Stimulated activated CD4-positive, alpha-beta T cell treated with anti-CD3 and anti-CD28 coated beads, Interleukin-2, amount 100 ng/mL, for 24 hours (primary cell): ENCODE measurements at places on chromosomes 12 and 14.

GRCh38 chr14:94119071-94119470 lies 8.5 kb downstream of the IFI27 start:
- DNase-seq = no peak

DNA sequence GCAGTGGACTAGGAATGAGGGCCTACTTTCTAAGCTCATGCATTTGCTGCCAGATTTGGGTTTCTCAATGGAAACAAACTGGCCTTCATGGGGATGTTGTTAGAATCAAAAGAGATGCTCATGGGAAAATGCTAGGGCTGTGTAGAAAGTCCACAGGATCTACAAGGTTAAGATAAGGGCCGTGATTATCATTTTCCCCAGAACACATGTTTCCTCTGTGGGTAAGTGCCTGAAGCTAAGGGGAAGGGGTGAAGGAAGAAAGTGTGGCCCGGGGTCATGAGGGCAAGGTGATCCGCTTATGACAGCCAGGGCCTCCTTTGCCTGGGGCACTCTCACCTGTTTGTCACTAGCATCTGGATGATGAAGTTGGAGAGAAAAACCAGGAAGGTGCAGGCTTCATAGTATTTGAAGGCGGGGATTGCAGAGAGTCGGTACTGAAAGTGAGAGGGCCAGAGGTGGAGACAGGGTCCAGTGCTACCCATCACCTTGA lies 9.8 kb downstream of the ADCY4 start:
- no peak for DNase-seq

- no peak for DNase-seq
Measured at GRCh38 chr14:38404616-38405015, 148.7 kb upstream of the CLEC14A start.

DNA sequence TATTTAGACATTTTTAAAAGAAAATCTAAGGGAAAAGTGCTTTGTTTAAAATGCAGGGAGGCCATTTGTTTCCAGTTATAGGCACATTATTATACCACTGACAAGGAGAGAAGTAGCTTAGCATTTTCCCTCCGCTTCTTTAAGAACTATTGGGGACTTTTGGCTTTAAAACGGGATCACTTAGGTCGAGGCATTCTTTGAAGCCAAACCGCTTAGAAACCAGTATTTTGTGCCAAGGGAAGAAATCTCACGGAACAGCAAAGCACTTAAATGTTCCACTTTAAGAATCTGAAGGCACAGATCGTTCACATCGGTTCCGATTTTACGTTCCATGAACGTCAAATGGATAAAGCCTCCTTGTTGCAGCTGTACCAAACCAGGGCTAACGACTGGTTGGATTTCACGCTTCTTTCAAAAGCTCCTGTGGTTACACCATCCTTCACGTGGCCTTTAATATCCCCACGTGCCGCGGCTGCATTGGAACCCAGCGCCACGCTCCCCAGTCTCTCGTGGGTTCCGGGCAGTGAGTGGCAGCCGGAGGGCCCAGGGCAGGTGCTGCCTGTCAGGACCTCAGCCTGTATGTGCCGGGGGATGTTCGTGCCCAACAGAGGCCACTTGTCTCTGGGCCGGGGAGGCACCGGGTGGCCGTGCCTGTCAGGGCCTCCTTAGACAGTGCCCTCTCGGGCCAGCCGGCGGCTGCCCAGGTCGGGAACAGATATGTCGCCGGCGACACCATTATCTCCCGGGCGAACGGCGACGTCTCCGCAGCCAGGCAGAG lies 195.4 kb downstream of the KIF26A start:
- DNase-seq = no peak

- no peak for DNase-seq
Measured at GRCh38 chr12:105581420-105581819, 250.9 kb downstream of the C12orf75 start.

GRCh38 chr12:2794736-2795289 lies at the start of gene FKBP4:
Gene FKBP4, plus strand, starts transcription at chr12:2794970. Its CDS starts 170 bp downstream, at chr12:2795140.
- peak; percentile 92 for DNase-seq

- DNase-seq = no peak
Measured at GRCh38 chr14:33901426-33902155, 49.3 kb downstream of the EGLN3 start.

GRCh38 chr14:63782683-63783389 lies 55.0 kb upstream of the SGPP1 start:
- DNase-seq = no peak

GRCh38 chr12:67442347-67442841 lies 173.2 kb downstream of the CAND1 start:
- DNase-seq = no peak

GRCh38 chr14:90693413-90693812 lies 122.8 kb downstream of the TTC7B start:
- DNase-seq = no peak

DNA sequence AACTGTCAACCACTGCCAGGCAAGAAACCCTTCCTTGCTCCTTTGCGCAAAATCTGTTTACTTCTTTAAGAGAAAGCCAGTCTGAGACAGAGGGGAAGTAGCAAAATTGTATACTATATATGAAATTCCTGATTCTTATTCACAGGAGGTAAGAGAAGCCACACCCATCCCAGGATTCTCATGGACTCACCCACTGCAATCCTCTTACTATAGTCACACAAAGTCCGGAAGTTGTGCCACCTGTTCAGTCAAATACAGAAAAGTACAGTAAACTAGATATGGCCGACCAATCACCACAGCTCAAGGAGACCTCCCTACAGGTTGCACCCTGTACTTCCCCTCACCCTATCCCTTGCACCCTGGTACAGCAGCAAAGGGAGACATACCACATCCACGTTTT lies 2.9 kb downstream of the PRMT5 start:
- no peak for DNase-seq

DNA sequence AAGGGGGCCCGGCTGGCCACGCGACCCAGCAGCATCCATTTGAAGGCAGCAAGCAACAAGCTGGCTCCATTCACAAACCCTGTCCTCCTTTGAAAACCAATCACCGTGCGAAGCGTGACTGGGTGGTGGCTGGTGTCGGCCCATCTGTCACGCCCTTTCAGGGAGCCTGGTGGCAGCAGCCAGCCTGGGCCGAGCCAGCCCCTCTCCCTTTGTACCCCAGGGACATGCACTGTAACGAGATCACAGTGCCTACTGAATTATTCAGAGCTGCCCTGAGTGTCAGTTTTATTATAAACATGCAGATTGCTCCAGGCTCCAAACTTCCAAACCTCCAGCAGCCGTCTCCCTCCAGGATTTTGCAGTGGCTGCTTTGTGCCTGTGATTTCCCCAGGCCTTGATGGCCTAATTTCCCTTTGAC lies 22.3 kb upstream of the CTDSP2 start:
- DNase-seq = no peak

DNA sequence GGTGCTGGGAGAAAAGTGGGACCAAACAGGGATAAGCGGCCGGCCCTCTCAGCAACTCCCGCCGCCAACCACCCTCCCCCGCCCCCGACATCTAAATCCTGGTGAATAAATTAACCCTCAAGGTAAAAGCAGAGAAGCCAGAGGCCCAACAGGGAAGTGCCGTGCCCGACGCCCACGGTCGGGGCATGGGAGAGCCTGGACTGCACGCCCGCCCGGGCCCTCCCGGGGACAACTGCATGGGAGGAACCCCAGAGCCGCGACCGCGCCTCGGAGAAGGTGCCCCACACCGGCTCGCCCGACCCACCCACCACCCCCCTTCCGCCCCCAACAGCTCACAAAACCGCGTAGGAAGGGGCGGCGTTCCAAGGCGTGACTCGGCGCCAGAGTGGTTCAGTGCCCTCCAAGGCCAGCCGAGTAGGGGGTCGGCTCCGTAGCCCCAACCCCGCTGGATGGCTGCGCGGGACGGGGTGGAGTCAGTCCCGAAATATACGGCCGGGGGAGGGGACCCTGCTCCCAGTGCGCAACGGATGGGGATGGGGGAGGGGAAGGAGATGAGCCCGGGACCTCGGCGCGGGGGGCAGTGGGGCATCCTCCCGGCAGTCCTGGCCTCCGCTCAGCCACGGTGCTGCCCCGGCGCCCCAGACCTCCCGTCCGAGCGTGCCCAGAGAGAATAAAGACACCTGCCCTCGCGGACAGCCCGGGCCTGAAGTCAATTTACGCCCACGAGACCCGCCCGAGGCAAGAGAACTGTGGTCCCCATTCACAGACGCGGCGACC lies 732 bp downstream of the SLC25A29 start:
- DNase-seq = peak; percentile 32

- no peak for DNase-seq
Measured at GRCh38 chr12:94676922-94677321, 26.6 kb upstream of the TMCC3 start.

- DNase-seq = no peak
Measured at GRCh38 chr12:22792138-22792537, 167.2 kb downstream of the ETNK1 start.

DNA sequence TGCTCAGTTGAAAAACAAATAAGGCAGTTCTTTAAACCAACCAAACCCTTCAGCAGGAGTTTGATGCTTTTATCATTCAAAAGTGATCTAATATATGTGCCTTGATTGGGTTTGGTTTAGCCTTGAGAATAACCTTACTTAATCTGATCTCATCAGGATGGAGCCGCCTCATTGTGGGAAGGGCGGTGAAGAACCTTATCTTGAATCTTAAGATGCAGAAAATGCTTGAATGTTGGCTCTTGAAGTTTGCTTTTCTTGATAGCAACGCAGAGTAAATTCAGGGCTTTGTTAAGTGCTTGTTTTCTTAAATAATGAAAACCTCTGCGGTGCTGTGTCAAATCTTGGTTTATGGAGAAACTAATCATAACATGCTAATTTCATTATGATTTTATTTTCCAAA lies 138.2 kb downstream of the MON2 start:
- no peak for DNase-seq

DNA sequence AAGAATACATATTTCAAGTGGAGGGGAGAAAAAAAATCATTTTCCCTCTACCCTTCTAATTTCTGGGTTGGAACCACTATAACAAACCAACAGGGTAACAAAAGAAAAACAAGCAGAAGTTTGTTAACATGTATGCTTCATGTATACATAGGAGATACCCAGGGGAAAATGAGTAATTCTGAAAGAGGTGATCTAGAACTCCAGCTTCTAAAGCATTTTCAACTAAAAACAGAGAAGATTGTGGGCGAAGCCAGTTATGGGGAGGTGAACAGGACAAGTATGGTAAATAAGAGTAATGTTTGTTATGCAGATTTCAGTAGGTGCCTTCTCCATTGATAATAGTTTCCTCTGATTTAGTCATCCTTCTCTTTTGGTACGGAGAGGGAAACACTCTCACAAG lies 16.7 kb downstream of the FNTB start:
- no peak for DNase-seq

DNA sequence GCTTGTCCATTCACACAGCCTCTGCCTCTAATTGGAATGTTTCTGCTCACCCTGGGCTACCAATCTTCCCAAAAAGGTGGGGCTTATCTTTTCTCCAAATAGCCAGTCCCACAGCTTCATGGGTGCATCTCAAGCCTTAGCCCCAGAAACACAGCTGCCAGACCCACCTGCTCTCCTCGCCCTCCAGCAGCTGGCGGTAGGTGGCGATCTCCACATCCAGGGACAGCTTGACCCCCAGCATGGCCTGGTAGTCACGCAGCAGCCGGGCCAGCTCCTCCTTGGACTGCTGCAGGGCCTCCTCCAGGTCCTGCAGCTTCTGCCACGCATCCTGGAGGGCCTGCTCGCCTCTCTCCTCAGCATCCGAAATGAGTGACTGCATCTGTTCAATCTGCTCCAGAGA lies 11.1 kb downstream of the KRT77 start:
- no peak for DNase-seq
